ENCODE measurements at places on chromosomes 11 and 22.

GRCh38 chr11:84564867-84565184, 1062.3 kb downstream of the DLG2 start:
- DNase-seq: no peak

DNA sequence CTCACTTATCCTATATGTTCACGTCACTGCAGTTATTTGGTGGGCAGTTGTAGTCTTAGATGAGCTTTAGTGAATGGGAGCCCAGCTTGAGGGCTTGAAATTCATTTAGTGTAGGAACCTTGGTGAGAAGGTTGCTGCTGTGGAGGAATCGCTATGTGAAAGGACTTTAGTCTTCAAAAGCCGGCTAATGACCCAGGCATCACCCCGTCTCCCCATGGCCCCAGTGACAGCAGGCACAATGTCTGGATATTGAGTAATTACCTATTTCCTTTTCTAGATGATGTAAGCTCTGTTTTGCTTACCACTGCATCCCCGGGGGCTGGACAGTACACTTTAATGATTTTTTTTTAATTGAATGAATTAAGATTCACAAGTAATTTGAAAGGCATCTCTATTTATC, 283.2 kb downstream of the ST3GAL4 start:
- no peak for DNase-seq

- peak; percentile 54 for DNase-seq
Observed at GRCh38 chr11:26297189-26297975, 34.5 kb upstream of the ANO3 start.

GRCh38 chr11:10225553-10225952, 68.5 kb downstream of the SBF2 start:
- DNase-seq: no peak

GRCh38 chr11:131616481-131617140, 246.2 kb downstream of the NTM start:
- no peak for DNase-seq

GRCh38 chr11:59787816-59788215, 22.8 kb downstream of the MRPL16 start:
- DNase-seq: peak; percentile 67

GRCh38 chr11:102603576-102603975, 21.6 kb downstream of the MMP20 start:
- DNase-seq: no peak

GRCh38 chr22:37117092-37117491, 7.6 kb upstream of the TMPRSS6 start:
- DNase-seq: no peak

DNA sequence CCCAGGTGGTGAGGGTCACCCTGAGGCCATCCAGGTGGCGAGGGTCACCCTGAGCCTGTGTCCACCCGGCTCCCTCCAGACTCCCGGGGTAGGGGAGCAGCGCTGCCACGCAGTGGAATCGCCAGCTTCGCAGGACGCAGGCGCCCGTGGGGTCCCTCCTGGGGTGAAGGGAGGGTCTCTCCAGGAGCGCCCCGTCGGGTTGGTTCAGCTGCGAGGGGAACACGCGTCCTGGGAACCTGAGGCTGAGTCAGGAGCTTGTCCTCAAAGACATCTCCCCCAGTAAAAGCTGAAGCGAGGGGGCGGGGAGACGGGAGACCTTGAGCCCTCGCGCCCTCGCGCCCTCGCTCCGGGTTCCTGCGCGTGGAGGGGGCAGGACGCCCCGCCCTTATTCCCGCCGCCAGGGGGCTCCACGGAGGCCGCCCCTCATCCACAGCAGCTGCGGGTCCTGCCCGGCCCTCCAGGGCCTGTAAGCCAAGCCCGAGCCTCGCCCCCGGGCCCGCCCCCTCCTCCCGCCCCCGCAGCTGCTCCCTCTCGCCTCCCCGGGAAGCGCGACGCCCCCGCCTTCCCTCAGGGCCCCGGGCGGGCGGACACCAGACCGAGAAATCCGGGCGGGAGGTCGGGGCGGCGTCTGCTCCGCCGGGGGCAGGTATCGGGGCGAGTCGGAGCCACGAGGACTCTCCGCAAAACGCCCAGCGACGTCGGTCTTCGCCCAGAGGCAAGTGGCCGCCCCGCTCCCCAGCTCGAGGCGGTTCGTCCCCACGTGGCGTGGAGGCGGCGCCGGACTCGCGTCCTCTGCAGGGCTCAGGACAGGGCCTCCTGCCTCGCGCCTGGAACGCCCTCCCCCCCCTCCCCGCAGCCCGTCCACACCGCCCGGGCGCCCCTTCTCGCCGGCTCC, 22.8 kb downstream of the PIM3 start:
- DNase-seq: no peak

DNA sequence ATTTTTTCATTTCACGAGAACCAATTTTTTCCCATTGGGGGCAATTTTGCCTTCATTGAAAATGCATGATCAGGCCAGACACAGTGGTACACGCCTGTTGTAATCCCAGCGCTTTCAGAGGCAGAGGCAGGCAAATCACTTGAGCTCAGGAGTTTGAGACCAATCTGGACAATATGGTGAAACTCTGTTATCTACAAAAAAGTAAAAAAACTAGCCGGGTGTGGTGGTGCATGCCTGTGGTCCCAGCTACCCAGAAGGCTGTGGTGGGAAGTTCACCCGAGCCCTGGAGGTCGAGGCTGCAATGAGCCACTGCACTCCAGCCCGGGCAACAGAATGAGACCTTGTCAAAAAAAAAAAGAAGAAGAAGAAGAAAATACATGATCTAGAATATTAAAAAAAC, 19.2 kb upstream of the UPK3A start:
- DNase-seq: no peak

DNA sequence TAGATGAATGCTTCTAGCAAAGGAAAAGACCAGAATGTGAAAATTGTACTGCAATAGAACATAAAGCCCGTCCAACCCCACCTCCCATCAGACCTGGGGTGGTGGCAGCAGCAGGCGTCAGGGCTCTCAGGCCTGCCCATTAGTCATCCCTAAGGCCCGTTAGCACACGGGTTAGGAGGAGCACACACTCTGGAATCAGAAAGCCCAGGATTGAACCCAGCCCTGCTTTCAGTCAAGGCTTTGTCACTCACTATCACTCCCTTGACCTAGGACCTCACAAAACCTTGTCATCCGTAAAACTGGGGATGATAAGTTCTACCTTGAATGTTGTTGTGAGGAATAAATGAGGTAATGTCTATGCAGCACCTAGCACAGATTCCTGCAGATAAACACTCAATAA, 26.9 kb downstream of the MICAL3 start:
- no peak for DNase-seq

GRCh38 chr22:44884562-44884961, 125.2 kb downstream of the PHF21B start:
- DNase-seq: no peak

GRCh38 chr11:125953401-125953935, 7.6 kb downstream of the VSIG10L2 start:
- DNase-seq: no peak

- no peak for DNase-seq
Observed at GRCh38 chr11:82823647-82824619, 76.3 kb downstream of the PRCP start.

GRCh38 chr11:1556278-1556902, 15.7 kb downstream of the DUSP8 start:
- DNase-seq: no peak

DNA sequence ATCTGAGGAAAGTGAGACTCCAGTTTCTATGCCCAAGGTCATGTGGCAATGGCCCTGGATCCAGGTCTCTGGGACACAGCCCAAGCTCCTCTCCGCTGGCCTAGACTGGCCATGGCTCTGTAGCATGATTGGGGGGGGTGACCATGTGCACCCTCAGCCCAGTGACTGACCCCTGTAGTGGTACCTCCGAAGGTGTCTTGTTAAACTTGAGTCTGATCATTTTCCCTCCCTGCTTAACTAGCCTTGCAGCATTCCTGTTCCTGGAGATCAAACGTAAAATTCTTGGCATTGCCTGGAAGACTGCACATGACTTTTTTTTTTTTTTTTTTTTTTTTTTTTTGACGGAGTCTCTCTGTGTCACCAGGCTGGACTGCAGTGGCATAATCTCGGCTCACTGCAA, 1116.0 kb downstream of the TBC1D22A start:
- no peak for DNase-seq

- no peak for DNase-seq
Observed at GRCh38 chr22:23386822-23387580, 193.1 kb downstream of the IGLL1 start.

GRCh38 chr11:77101043-77101537, 1.6 kb upstream of the OMP start:
- DNase-seq: no peak

DNA sequence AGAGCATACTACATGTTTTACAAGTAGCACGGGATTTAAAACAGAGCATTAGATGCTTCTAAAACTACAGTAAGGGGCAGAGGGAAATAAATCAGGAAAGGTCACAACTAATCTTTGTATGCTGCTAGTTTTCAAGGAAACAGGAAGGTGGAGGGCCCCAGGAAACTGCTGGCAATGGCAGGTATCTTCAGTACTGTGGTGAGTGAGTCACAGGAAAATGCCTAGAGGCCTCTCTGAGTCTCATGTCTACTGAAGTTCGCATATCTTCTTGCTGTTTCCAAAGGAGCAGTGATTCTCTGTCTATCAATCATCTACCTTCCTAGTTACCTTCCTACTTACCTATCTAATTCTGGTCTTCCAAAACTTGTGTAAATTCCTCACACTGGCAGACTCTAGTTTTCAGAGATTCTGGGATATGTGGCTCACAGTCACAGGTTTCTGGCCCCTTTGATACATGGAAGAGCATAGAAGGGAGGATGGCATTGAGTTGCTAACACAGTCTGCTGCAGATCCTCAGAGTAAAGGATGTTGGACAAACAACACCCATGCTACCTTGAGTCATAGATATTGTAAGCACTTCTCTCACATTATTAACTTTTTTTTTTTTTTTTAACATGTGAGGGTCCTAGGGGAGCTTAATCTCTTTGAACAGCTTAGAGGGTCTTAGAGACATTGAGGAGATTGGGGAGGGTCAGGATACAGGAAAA, 58.8 kb upstream of the SYN3 start:
- no peak for DNase-seq

GRCh38 chr11:35197292-35197691, 58.3 kb downstream of the CD44 start:
- DNase-seq: no peak

DNA sequence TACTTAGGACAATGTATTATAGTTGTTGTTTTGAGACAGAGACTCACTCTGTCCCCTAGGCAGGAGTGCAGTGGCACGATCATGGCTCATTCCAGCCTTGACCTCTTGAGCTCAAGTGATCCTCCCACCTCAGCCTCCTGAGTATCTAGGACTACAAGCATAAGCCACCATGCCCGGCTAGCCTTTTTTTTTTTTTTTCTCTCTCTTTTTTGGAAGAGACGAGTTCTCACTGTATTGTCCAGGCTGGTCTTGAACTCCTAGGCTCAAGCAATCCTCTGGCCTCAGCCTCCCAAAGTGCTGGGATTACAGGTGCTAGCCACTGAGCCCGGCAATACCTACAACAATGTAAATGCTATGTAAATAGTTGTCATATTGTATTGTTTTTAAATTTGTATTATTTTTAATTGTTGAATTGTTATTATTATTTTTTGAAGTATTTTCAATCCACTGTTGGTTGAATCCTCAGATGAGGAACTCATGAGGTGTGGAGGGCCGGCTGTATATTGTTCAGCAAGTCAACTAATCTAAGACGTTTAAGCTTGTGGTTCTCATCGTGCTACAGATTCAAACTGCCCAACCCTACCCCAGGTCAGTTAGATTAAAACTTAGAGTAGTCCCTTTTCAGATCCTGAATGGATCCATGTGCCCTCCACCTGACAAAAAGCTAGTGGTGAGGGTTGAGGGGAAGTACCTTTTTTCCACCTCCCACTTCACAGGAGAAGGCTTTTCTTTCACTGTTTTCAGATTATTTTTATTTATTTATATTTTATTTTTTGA, 11.9 kb upstream of the ZNF280A start:
- DNase-seq: no peak

GRCh38 chr22:33461698-33462434, 403.7 kb upstream of the SYN3 start:
- DNase-seq: no peak

- no peak for DNase-seq
Observed at GRCh38 chr22:29998627-29999384, 81.5 kb upstream of the HORMAD2 start.

DNA sequence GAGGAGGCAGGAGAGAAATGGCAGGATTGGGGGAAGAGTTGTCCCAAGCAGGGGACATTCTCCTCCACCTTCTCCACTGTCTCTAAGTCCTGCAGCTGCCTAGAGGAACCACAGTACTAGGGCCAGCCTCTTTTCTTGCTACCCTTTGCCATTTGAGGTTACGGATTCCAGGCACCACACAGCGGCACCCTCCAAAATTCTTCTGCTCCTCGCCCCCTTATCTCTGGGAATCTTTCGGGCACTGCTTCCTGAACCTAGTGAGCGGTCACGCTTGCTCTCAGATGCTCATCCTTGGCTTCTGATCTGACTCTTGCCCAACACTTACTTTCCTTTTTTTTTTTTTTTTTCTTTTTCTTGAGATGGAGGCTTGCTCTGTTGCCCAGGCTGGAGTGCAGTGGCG, 26.6 kb upstream of the XBP1 start:
- no peak for DNase-seq

DNA sequence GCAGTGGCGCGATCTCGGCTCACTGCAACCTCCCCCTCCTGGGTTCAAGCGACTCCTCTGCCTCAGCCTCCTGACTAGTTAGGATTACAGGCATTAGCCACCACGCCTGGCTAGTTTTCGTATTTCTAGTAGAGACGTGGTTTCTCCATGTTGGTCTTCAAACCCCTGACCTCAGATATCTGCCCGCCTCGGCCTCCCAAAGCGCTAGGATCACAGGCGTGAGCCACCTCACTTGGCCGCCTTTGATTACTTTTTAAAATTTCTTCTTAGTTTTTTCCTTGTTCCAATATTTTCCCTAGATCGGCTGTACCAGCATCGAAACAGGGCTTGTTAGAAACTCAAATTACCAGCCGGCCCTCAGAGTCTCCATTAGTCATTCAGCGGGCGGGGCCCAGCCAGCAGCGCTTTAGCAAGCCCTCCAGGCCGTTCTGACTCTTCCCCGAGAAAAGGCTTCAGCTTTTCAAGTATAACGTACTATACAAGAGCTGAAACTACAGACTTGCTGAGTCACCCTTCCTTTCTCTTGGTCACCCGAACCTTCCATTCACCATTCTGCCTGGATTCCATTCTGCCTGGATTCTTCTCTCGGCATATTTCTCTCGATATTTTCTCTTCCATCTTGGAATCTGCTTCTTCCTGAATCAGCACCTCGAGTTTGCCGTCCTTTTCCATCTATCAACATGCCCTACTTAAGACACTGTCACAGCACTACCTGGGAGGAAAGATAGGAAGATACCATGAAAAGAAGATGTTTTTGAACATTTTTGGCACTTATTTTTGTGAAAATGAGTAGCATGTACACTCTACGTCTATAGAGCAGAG, 6.7 kb upstream of the CAPRIN1 start:
- peak; percentile 92 for DNase-seq

- DNase-seq: no peak
Observed at GRCh38 chr22:26564672-26565071, 25.3 kb downstream of the TPST2 start.

- no peak for DNase-seq
Observed at GRCh38 chr22:22693531-22693884, 49.1 kb downstream of the GGTLC2 start.
